ENCODE measurements at places on chromosomes 6 and 20.

GRCh38 chr6:11575408-11576033 lies 38.0 kb downstream of the TMEM170B start:
- DNase-seq: peak; percentile 43

DNA sequence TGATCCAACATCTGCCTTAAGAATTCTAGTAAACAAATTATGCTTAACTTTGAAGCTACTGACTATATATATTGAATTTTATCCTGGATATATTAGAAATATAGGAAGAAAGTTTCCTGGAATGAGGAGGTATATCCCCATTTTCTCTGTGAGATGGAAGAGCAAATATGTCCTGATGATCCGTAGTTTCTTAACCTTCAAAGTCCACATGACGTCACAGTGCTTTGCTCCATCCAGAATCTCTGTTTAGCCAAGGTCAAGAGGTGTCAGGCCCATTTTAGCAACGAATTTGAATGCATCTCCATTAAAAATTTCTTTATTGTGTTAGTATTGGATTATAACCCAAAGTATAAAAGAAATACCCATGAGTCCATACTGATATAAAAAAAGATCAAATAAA lies 162.5 kb downstream of the PRL start:
- no peak for DNase-seq

DNA sequence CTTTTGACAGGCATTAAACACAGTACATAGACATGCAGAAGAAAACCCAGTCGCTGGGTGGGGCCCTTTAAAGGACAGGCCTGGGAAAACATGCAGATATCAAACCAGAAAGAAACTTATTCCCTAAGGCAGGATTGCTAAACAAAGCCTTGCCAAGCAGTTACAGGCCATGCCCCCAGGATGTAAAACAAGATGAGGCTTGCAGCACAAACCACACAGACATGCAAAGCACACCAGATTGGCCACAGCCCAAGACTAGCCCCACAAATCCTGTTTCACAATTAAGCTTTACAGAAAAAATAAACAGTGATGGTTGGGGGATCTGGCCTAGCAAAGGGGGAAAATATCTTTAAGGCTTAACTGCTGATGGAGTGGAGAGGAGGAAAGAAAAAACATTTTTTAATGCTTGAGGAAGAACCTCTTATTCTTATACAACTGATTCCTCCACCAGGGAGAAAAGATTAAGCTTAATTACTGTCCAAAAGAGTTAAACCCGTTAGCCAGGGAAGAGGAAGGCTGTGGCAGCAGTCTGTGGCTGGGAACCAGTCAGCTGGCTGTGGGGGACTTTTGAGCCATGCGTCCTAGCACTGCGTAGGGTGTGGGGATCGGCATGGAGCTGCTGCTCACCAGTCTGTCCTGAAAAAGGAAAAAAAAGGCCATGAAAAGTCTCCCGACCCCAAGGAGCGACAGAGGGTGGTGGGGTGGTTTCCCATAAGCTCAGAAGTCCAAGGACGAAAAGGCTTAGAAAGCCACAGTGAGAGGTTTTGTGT lies 28.4 kb downstream of the COL19A1 start:
- peak; percentile 81 for DNase-seq

- DNase-seq: no peak
Measured at GRCh38 chr6:25270559-25270958, 8.6 kb upstream of the CARMIL1 start.

DNA sequence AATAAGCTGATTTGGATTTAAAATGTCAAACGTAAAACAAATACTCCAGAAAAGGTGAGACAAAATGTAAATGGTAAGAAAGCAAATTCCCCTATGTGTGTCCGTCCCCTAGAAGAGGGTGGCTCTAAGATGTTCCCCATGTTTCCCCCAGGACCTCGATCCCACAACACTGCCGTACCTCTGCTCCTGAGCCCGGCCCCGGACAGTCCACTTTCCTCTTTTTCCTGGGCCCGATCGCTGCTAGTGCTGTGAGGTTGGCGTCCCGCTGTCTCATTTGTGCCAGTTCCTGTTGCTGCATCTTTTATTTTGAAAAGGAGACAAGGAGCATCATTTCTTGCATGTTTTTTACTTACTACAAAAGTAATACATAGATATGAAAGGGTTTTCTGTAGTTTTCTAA lies 68.3 kb downstream of the TAF4 start:
- DNase-seq: no peak

- DNase-seq: no peak
Measured at GRCh38 chr20:33172781-33173180, 4.8 kb downstream of the BPIFA2 start.

- DNase-seq: no peak
Measured at GRCh38 chr6:89999945-90000825, 105.9 kb downstream of the GJA10 start.

GRCh38 chr6:144786825-144787224 lies 501.7 kb downstream of the UTRN start:
- no peak for DNase-seq

DNA sequence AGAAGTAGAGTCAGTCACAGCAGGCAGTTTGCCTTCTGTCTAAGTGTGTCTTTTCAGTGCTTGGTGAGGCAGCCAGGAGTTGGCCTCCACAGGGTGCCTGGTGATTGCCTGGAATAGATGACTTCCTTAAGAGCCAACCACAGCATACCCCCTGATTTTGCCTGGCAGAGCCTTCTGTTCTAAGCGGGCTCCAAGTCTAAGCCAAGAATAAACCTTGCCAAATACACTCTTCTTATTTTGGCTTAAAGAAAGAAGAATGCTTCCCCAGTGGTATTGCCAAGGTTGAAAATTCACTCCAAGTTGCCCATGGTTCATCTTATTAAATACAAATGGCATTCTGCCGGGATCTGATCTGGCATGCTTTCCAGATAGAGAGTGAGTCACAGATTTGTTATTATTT lies 1424.8 kb upstream of the EYS start:
- DNase-seq: no peak

- no peak for DNase-seq
Measured at GRCh38 chr20:17896771-17897369, 71.7 kb downstream of the SNX5 start.

- DNase-seq: no peak
Measured at GRCh38 chr6:42022755-42023384, 27.5 kb upstream of the TAF8 start.

GRCh38 chr6:127786109-127786508 lies 114.7 kb downstream of the THEMIS start:
- DNase-seq: no peak

DNA sequence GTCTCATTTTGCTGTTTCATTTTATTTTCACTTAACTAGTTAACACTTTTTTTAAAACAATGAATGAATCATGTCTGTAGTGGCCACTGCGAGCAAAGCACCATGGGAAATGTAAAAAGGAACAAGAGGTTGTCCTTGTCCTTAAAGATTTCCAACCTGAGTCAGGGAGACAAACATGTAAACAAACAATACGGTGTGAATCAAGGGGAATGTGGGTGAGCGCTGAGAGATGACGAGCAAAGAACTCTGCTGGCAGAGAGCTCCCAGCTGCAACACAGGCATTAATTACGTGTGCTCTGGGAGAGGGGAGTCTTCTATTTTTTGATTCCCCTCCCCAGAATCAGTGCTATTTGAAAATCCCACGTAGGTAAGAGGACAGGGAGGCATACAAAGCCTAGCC lies 84.3 kb downstream of the ATXN1 start:
- DNase-seq: no peak

GRCh38 chr6:135235716-135236115 lies 54.6 kb downstream of the MYB start:
- DNase-seq: no peak

DNA sequence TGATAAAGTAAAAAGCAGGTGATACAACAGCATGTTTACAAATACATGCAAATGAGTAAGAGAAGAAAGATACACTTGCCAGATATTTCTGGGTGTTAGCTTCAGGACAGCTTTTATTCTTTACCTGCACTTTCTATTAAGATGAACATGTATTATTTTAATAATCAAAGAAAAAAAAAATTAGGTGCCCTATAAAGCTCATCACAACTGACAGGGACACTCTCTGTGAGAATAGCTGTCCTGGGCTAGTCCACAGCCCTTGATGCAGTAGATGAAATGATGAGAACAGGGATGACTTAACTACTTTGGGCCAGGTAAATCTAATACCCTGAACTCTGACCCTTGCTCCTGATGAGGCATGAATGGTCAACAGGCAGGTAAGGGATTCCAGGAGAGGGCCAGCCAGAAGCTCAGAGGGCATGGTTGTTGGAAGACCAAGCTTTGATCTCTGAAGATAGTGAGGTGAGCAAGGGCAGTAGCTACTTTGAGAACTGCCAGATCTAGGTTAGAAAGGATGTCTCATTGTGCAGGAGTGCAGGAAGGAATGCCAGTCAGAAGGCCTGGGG lies 15.6 kb downstream of the NSFL1C start:
- DNase-seq: no peak

DNA sequence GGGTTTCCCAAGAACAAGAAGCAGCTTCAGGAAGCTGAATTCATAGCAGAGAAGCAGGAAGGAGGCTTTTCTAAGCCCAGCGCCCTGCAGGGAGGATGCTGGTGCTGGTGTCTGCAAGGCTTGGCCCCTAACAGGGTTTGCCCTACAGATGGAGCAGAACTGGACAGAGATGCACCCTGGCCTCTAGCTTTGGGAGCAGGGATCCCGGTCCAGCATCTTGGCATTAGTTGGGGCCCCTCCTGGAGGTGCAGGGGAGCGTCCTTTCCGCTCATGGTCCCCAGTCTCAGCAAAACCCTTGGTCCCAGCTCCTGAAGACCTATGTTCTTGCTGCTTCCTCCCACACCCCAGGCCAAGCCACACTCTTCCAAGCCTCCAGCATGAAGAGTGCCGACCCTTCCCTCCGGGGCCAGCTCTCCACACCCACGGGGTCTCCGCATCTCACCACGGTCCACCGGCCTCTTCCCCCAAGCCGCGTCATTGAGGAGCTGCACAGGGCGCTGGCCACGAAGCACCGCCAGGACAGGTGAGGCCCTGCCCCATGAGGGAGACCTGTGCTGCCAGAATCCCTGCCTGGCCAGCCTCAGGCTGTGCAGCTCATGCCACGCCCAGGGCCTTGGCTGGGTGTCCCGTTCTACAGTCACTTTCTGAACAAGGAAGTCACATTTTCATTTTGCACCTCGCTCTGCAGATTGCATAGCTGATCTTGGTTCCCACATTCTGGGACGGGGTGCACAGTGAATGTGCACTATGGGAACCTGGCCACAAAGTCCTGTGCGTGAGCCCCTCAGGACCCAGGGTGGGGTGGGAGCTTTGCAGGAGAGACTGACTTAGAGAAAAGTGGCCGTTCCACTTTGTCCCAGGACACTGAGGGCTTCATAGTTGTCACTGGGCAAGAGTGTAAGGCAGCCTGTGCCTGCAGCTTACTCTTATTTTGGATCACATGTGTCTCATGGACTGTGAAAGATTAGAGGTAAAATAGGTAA lies 160.2 kb downstream of the SYCP2 start:
- DNase-seq: no peak

DNA sequence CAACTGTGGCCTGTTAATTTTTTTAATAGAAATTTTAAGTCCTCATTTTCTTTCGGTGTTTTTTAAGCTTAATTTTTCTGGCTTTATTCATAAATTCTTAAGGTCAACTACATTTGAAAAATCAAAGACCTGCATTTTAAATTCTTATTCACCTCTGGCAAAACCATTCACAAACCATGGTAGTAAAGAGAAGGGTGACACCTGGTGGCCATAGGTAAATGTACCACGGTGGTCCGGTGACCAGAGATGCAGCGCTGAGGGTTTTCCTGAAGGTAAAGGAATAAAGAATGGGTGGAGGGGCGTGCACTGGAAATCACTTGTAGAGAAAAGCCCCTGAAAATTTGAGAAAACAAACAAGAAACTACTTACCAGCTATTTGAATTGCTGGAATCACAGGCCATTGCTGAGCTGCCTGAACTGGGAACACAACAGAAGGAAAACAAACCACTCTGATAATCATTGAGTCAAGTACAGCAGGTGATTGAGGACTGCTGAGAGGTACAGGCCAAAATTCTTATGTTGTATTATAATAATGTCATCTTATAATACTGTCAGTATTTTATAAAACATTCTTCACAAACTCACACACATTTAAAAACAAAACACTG lies 10.1 kb downstream of the HFE start:
- peak; percentile 66 for DNase-seq

DNA sequence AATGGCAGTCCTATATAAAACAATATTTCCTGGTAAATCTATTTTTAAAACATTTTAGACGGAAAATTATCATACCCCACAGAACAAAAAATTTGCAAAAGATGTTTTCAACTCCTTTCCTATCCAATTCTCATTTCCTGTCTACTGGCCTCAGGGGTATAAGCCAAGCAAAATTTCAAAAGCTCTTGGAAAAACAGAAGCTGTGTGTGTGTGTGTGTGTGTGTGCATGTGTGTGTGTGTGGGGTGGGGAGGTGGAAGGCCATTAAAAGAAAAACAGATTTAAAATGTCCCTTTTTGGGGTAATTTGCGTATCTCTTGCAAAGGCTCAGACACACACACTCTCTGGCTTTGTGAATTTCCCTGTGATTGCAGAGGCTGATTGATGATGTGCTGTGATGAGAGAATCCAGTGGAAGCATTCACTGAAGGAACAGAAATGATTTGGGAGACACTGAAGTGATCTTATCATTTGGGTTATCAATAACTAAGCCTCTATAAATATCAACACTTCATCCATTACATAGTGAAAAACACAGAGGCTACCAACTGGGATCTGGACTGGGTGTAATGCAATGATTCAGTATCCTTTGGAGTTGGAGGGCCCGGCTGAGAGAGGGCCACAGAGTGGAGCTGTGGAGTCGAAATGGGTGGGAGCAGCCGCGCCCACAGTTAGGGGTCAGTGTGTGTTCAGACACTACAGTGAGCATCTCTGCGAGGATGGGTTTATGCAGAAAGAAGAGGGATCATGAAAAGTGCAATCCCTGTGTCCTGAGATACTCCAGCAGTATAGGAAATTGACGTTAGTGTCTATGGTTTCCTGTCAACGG lies 106.8 kb upstream of the PREP start:
- peak; percentile 33 for DNase-seq
